Diencephalon (tissue), 1 donor: ENCODE measurements at places on chromosomes 6 and 20. TPM values are rescaled to one million over a fixed set of nuclear protein-coding genes. Genes with fewer than 3 reads are reported as not detected.

Gene DNPH1
- total RNA-seq = 26.1 TPM

Gene FITM2
- 15.5 TPM for total RNA-seq

Gene BPIFB3
- total RNA-seq = not detected

Gene SEC23B
- total RNA-seq = 63.2 TPM

Gene SLC2A4RG
- total RNA-seq = 4.6 TPM

Gene MYLIP
- total RNA-seq = 25.8 TPM

Gene PHACTR1
- 54.7 TPM for total RNA-seq

Gene SYNJ2
- total RNA-seq = 3.9 TPM

Gene LY6G6D
- not detected for total RNA-seq

Gene BHLHE23
- not detected for total RNA-seq

Gene TPBG
- total RNA-seq = 7.2 TPM

Gene WFDC5
- not detected for total RNA-seq

Gene C6orf15
- total RNA-seq = not detected

Gene ACOT13
- 7.8 TPM for total RNA-seq

Gene PHACTR3
- 43.8 TPM for total RNA-seq

Gene CDSN
- total RNA-seq = not detected
